ENCODE measurements at places on chromosomes 12 and 14.

- peak; percentile 61 for DNase-seq
Observed at GRCh38 chr12:56631790-56632700, 1.9 kb upstream of the BAZ2A start.

DNA sequence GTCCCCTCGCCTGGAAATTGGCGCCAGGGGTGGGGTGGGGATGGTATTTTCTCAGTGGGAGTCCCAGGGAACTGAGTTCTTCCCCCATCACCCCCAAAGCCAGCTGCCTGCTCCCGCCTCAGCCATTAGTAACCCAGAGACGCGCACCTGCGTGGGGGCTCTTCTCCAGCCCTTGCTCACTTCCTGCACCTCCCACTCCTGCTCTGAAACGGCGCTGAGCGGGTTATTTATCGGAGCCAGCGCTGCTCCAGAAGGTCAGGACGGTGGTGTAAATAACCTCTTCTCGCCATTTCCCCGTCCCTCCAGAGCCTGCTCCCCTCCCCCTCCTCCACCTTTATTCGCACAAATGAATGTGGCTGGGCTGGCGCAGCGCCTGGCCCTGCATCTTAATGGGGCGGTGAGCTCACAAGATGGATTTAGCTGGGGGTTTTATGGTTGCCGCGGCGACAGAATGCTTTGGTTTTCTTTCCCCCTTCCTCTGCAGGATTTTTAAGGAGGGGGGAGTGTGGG, 12.2 kb downstream of the GPR84 start:
- no peak for DNase-seq

DNA sequence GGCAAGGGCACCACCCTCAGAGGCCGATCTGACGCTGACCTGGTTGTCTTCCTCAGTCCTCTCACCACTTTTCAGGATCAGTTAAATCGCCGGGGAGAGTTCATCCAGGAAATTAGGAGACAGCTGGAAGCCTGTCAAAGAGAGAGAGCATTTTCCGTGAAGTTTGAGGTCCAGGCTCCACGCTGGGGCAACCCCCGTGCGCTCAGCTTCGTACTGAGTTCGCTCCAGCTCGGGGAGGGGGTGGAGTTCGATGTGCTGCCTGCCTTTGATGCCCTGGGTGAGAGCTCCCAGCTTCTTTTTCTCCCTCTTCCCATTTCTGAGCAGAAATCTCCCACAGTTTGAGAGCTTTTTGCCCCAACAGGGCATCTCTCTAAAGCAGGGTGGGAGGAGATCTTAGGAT, 1.8 kb downstream of the OAS1 start:
- DNase-seq: no peak

DNA sequence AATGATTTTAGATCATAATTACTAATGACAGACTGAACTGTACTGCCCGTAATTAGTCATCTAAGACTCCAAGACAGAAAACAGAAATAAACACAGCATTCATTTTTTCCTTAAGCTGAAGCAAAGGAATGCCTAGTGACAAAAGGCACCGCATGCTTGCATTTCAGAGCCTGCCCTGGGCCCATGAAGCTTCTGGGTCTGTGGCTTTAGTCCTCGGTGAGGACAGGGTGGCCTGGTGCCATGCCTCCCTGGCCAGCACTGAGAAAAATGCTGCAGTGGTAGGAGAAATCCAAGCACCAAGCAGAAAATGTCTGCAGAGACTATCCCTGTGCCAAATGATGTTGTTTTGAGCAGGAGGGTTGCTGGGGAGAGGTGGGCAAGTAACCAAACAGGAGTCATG, 171.6 kb downstream of the CALM1 start:
- DNase-seq: no peak

GRCh38 chr14:97120611-97121031, 323.4 kb downstream of the VRK1 start:
- no peak for DNase-seq
